ENCODE measurements at places on chromosomes 7 and 10.

DNA sequence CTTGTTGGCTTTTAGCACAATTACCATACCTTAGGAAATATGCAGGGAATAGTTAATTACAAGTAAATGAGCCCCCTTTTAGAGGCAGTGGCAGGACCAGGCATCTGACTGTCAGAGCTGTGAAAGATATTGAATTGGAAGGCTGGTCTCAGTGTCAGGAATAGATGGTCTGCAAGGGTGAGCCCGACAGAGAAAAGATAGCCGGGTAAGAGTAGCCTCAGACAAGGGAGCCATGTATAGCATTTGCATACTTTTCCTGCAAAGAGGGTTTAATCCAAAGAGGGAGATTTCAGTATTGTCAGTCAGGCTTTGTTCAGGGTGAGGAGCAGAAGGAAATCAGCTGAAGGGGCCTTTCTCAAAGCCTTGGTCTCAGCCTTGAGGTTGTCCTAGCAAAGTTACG is 128.9 kb upstream of the FZD1 start:
- no peak for DNase-seq

- no peak for DNase-seq
Measured at GRCh38 chr10:66637273-66638036, 288.4 kb upstream of the LRRTM3 start.

GRCh38 chr7:78953726-78954363 is 499.6 kb downstream of the MAGI2 start:
- no peak for DNase-seq

DNA sequence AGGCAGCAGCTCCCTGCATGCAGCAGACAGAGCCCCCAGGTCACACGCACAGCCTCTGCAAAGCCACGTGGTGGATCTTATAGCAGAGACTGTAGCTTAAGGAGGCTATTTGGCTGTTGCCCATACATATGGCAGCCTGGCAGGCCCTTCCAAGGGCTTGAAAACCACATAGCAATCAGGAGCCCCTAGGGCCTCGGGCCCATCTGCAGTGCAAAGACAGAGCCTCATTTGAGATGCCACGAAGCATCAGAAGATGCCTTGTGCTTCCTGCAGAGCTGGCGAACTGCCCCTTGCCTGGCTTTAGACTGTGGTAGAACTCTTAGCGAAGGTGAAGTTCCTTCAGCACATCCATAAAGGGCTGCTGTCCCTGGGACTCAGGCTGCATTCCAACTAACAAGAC is 309.9 kb downstream of the GRID1 start:
- DNase-seq, result no peak

DNA sequence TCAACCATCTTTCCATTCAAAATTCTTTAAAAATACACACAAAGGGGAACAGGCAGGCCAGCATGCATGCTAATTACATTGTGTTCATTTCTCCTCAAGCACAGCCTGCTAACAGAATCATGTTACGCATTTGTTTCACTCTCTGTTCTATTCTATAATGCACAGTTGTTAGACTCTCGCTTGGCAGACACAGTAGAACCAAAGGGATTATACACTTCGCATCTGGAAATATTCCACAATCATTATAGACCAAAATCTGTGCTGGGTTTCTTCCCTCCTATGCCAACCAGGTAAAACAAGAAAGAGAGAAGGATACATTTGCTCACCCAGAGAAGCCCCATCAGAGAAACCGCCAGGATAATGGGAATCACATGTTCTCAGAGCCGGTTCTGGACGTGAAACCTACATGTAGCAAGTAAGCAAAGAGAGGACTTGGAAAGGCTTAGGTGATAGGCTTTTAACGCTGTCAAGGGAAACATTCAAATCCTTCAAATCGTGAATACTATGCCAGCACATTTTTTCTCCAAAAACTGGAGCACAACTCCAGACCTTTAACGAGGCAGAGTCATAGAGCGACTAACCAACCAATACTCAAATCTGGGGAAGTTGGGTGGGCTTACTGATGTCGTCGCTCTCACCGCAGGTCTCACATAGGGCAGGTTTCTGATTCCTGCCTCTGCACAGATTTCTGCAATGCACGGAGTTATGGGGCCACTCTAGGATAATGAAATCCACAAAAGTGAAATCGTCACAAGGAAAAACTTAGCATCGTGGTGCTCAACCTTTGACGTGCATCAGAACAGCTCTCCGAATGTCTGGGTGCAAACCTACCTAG is 380.5 kb upstream of the AUTS2 start:
- no peak for DNase-seq

DNA sequence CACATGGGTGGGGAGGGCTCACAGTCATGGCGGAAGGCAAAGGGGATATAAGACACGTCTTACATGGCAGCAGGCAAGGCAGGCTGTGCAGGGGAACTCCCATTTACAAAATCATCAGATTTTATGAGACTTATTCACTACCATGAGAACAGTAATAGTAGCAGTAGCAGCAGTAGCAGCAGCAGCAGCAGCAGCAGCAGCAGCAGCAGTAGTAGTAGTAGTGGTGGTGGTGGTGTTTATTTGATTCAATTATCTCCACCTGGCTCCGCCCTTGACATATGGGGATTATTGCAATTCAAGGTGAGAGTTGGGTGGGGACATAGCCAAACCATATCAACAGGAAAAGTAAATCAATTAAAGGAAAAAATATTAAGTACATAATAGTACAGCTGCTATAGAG is 184.7 kb downstream of the LRMDA start:
- no peak for DNase-seq

Measured in central memory CD4-positive, alpha-beta T cell (primary cell).